ENCODE measurements at places on chromosomes 12 and 14. TPM values are rescaled to one million over a fixed set of nuclear protein-coding genes. Genes with fewer than 3 reads are reported as not detected.

GRCh38 chr14:60771117-60771516 is 36.6 kb downstream of the MNAT1 start:
- H3K4me1 ChIP-seq: peaks cover 5% of the 10 kb centered on the region
- H3K27me3 ChIP-seq: no peaks in the 10 kb centered on the region
- no peak overlapping the region for H3K27ac ChIP-seq
- DNase-seq: no peak
- H3K36me3 ChIP-seq: no peaks in the 10 kb centered on the region

- H3K36me3 ChIP-seq: no peaks in the 10 kb centered on the region
- peak; percentile 66 for DNase-seq
- no peak overlapping the region for H3K4me3 ChIP-seq
- no peak overlapping the region for H3K27ac ChIP-seq
Measured at GRCh38 chr12:89889062-89889461, 180.4 kb upstream of the ATP2B1 start.

- no peaks in the 10 kb centered on the region for H3K4me1 ChIP-seq
- no peaks in the 10 kb centered on the region for H3K36me3 ChIP-seq
- no peak overlapping the region for H3K4me3 ChIP-seq
- H3K27me3 ChIP-seq: no peaks in the 10 kb centered on the region
- no peak overlapping the region for H3K27ac ChIP-seq
Measured at GRCh38 chr12:131280426-131280825, 326.7 kb downstream of the ADGRD1 start.

DNA sequence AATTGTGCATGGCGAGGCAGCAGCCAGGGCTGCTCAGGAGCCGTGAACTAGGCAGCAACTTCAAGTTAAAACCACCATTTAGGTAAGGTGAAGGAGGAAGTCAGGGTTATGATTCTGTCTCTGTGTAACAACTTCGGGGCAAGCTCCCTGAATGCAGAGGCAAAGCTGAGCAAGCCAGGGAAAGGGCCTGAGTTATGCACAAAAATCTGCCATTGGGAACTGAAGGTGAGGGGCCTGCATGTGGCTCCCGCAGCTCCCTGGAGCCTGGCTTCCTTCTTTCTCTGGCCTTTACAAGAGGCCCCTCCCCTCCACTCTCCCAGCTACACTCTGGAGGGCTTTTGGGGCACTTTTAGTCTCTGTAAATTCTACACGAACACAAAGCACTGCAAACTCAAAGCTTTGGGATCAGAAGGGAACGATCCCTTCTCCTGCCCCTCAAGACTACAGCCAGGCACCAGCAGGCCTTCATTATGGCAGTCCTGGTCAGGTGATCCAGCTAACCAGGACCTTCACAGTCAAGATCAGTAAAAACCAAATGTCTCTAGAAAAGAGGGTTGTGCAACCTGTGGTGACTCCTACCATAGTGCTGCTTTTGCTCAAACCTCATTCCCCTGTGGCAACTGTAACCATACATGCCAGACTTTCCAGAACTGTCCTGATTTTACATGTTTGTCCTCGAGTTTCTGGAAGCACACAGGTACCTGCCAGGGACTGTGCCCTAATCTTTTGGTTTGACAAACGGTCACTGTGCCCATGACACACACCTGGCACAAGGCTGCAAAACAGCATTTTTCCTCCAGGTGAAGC is 67.2 kb upstream of the PTGR2 start:
- H3K27me3 ChIP-seq: no peaks in the 10 kb centered on the region
- H3K27ac ChIP-seq: peak overlapping the region; percentile 97
- peak overlapping the region; percentile 74 for H3K4me3 ChIP-seq
- H3K36me3 ChIP-seq: no peaks in the 10 kb centered on the region

GRCh38 chr12:46065412-46066166 is 75.2 kb upstream of the SCAF11 start:
- no peaks in the 10 kb centered on the region for H3K36me3 ChIP-seq
- no peak overlapping the region for H3K27ac ChIP-seq
- DNase-seq: no peak
- H3K4me1 ChIP-seq: no peaks in the 10 kb centered on the region
- H3K27me3 ChIP-seq: no peaks in the 10 kb centered on the region

GRCh38 chr14:75770635-75771034 is 109.6 kb downstream of the TTLL5 start:
- no peak for DNase-seq
- no peaks in the 10 kb centered on the region for H3K36me3 ChIP-seq
- H3K4me3 ChIP-seq: no peak overlapping the region
- H3K27ac ChIP-seq: no peak overlapping the region
- no peaks in the 10 kb centered on the region for H3K27me3 ChIP-seq
- no peaks in the 10 kb centered on the region for H3K4me1 ChIP-seq

KCNH5 gene
- total RNA-seq: 1.0 TPM

KLRC4 gene
- not detected for total RNA-seq

NRIP2 gene
- total RNA-seq: 0.17 TPM

CLEC4D gene
- not detected for total RNA-seq

CLEC1B gene
- total RNA-seq: not detected

XPOT gene
- 205 TPM for total RNA-seq

Data from fibroblast of lung (primary cell).